ENCODE measurements at places on chromosomes 11 and 22. TPM values are rescaled to one million over a fixed set of nuclear protein-coding genes. Genes with fewer than 3 reads are reported as not detected.

Gene PATE2
- not detected for total RNA-seq

DNA sequence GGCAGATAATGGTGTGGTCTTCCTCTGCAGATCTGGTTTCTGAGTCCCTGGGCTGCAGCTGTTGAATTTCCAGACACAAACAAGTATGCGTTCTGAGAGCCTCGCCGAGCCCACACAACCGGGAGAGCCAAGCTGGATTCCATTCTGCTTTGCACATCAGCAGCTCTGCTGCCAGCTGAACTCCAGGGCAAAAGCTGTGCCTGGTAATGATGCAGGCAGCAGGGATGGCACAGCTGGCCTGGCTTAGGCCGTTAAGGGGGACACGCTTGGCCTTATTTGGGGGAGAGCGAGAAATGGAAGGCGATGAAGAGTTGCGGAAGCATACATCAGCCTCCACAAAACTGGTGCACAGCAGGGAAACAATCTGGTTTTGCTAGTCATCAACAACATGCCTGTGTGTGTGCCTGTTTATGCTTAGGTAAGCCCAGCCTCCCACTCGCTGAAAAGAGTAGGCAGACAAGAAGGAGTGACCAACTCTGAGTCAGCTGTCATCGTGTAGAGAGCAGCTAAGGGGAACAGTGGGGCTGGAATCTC lies 25.1 kb downstream of the ADAMTS8 start:
- no peaks in the 10 kb centered on the region for H3K36me3 ChIP-seq
- H3K4me3 ChIP-seq = no peak overlapping the region
- no peak overlapping the region for H3K27ac ChIP-seq
- H3K4me1 ChIP-seq = peaks cover 5% of the 10 kb centered on the region
- DNase-seq = no peak

Gene POU2AF2
- not detected for total RNA-seq

DNA sequence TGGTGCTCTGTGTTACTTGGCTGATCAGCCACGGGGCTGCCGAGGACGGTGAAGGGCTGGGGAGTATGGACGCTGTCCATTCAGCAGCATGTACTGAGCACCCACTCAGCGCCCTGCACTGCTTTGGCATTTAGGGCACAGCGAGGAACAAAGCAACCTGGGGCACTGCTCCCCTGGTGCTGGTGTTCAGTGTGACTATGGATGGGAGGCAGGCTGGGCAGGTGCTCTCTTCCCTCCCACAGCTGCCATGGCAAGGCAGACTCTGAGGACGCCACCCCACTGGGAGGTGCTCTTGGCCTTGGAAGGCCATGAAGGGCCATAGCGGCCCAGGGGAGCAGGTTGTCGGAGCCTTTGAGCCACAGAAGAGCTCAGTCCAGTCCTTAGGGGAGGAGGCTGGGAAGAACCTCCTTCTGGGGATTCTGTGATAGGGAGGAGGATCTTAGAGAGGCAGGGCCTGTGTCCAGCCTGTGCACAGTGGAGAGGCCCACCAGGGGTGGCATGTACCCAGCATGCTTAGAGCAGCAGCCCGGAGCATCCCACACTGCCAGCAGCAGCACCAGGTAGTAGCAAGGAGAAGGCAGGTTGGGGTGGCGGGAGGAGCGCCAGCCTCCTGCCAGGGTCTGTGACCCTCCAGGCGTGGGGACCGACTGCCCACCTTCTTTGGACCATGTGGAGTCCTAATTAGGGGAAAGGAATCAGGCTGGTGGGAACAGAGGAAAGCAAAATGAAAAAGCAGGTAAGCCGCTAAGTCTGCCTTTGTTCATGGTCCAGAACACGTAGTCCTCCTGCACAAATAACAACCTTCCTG lies 141.8 kb downstream of the MPPED1 start:
- no peak overlapping the region for H3K27ac ChIP-seq
- no peak for DNase-seq
- no peaks in the 10 kb centered on the region for H3K36me3 ChIP-seq
- H3K4me1 ChIP-seq = no peaks in the 10 kb centered on the region
- H3K27me3 ChIP-seq = peaks cover 5% of the 10 kb centered on the region

GRCh38 chr22:27991586-27992293 lies 72.7 kb upstream of the PITPNB start:
- peaks cover 8% of the 10 kb centered on the region for H3K4me1 ChIP-seq
- no peaks in the 10 kb centered on the region for H3K27me3 ChIP-seq
- no peak overlapping the region for H3K4me3 ChIP-seq

Gene FAM180B
- total RNA-seq = not detected

Gene ARL2
- total RNA-seq = 122 TPM

GRCh38 chr11:44916801-44917385 lies 33.8 kb downstream of the TP53I11 start:
- peaks cover 2% of the 10 kb centered on the region for H3K27me3 ChIP-seq
- no peak for DNase-seq
- H3K4me1 ChIP-seq = no peaks in the 10 kb centered on the region
- H3K4me3 ChIP-seq = no peak overlapping the region
- H3K27ac ChIP-seq = no peak overlapping the region
- no peaks in the 10 kb centered on the region for H3K36me3 ChIP-seq

DNA sequence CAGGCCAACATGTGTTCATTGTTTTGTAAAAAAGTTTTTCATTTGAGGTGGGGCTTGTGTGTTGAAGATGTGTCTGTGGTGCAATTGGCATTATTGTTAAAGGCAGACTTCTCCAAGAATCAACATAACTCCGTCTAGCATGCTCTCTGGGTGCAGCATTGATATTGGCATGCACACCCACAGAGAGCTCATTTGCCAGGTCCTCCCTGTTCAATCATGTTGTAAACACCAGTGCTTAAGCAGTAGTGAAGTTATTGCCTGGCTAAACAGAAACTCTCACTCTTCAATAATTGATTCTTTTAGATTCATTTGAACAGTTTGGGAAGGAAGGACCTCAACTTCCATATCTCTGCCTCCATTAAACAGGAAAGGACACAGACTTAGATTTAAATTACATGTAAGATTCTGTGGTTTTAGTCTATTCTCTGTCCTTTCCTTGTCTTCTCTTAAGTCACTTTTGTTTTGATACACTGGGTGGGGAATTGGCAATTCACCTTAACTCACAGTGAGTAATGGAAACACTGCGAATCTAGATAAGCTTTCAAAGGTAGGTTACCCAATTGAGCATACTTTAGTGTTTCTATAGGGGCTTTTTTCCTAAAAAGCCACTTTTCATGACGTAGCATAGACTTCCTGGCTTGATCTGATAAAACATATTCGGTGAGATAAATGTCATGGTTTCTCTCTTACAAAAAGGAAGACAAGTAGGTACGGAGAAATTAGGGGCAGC lies 30.8 kb upstream of the EXPH5 start:
- H3K27me3 ChIP-seq = peaks cover 10% of the 10 kb centered on the region
- no peak for DNase-seq
- peaks cover 23% of the 10 kb centered on the region for H3K4me1 ChIP-seq
- no peaks in the 10 kb centered on the region for H3K36me3 ChIP-seq

- no peak overlapping the region for H3K4me3 ChIP-seq
- H3K36me3 ChIP-seq = no peaks in the 10 kb centered on the region
- peaks cover 15% of the 10 kb centered on the region for H3K4me1 ChIP-seq
- H3K27ac ChIP-seq = peak overlapping the region; percentile 32
Observed at GRCh38 chr11:120432056-120433018, 79.2 kb upstream of the GRIK4 start.

DNA sequence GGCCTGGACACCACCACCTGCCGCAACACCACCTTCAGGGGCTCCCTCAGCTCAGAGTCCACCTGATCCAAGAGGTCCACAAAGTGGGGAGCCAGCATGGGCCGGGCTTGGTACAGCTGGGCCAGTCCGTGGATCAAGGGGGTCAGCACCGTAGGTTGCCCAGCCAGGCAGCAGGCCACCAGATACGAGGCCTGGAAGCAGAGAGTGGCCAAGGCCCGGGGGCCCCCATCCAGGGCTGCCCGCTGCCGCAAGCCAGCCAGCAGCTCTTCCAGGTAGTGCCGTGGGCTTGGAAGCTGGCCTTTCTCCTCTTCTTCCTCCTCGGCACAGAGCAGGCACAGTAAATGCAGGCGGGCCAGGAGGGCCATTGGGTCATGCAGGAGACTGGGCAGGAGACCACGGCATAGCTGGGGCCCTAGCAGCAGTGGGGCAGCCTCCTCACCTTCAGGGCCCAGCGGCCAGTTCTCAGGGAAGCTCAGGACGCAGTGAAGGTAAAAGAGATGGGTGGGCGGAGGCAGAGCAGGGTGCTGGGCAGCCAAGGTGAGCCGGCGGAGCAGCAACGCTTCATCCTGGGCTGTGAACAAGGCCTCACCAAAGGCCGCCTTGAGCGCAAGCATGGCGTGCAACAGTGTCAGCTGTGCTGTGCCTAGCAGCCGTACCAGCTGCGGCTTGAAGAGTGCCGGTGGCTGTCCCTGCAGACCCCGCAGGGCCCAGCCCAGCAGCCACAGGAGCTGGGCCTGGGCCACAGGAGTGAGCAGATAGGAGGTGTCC lies 1.7 kb downstream of the AP5B1 start:
- peak overlapping the region; percentile 89 for H3K4me3 ChIP-seq
- H3K27ac ChIP-seq = no peak overlapping the region
- no peak for DNase-seq
- H3K36me3 ChIP-seq = peaks cover 18% of the 10 kb centered on the region

DNA sequence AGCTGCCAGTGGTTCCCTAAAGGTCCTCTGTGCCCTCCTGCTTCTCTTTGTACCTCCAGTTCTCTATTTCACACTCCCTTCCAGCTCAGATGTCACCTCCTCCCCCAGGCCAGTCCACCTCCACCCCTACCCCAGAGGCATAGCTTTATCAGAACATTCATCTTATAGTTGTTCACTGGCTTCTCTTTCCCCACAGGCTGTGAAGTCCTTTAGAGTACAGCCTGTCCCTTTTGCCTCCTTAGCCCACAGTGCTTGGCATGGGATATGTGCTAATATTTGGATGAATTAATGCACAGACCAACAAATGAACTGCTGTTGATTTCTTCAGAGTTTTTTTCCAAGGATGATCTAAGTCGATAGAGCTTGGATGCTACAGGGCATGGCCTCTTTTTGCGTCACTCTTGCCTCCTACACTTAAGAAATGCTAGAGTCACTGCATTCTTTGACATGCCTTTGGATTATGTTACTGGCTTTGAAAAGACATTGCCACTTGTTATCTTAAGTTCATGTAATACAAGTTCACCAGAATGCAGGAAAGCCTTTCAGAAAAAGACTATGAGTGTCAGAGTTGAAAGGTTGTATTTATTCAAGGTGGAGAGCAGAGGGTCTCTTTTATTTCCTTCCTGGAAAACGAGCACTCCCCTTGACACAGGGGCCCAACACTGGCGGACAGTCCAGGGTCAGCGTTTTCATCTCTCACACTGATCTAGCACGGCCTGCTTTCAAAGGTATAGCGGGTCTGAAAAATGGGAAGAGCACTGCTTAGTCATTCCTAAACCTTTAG lies 75.7 kb downstream of the PISD start:
- H3K27ac ChIP-seq = peak overlapping the region; percentile 67
- no peak overlapping the region for H3K4me3 ChIP-seq
- peaks cover 43% of the 10 kb centered on the region for H3K4me1 ChIP-seq
- no peak for DNase-seq
- H3K36me3 ChIP-seq = peaks cover 67% of the 10 kb centered on the region

Gene PPP1CA
- total RNA-seq = 258 TPM

Gene UPK3A
- total RNA-seq = not detected

Gene SPTBN2
- 1.8 TPM for total RNA-seq

GRCh38 chr22:28768701-28769393 lies 3.6 kb upstream of the CCDC117 start:
- DNase-seq = peak; percentile 13
- H3K27ac ChIP-seq = no peak overlapping the region
- no peak overlapping the region for H3K4me3 ChIP-seq
- H3K36me3 ChIP-seq = peaks cover 6% of the 10 kb centered on the region
- H3K27me3 ChIP-seq = no peaks in the 10 kb centered on the region
- H3K4me1 ChIP-seq = peaks cover 7% of the 10 kb centered on the region

Gene KRTAP5-1
- total RNA-seq = not detected

GRCh38 chr11:123624974-123625373 lies 29.4 kb downstream of the SCN3B start:
- peaks cover 2% of the 10 kb centered on the region for H3K36me3 ChIP-seq
- no peak overlapping the region for H3K4me3 ChIP-seq
- H3K27ac ChIP-seq = no peak overlapping the region
- peaks cover 2% of the 10 kb centered on the region for H3K27me3 ChIP-seq
- no peak for DNase-seq

DNA sequence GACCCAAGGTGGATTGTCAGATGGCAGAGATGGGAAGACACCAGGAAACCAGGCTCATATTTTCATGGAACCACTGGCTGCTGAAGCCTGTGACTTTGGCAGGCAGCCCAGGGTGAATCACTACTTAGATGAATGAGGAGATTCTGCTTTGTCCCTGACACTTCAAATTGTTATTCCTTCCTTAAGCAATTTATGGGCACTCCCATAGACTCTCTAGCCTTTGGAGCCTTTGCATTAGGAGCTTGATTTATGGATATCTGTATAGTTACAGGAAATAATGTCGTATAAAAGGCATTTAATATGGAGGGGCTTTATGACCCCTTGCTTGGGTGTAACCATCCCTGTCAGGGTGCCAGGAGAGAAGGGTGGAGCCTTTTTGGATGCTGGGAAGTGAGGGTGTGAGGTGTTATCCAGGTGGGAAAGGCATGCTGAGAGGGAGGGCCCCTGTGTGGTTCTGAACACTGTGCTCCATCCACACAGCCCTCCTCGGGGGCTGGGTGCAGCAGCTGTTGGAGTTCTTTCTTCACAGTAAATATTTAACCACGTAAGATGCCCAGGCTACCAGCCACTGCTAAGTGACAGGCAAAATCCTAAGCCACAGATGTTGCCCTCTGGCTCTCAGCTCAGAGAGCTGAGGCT lies 35.3 kb downstream of the IL18 start:
- H3K27ac ChIP-seq = no peak overlapping the region
- H3K4me1 ChIP-seq = no peaks in the 10 kb centered on the region
- H3K4me3 ChIP-seq = no peak overlapping the region
- no peak for DNase-seq

- H3K4me3 ChIP-seq = no peak overlapping the region
- H3K27me3 ChIP-seq = no peaks in the 10 kb centered on the region
Observed at GRCh38 chr11:20488352-20488751, 100.8 kb downstream of the PRMT3 start.
